ENCODE measurements at places on chromosomes 1 and 21.

DNA sequence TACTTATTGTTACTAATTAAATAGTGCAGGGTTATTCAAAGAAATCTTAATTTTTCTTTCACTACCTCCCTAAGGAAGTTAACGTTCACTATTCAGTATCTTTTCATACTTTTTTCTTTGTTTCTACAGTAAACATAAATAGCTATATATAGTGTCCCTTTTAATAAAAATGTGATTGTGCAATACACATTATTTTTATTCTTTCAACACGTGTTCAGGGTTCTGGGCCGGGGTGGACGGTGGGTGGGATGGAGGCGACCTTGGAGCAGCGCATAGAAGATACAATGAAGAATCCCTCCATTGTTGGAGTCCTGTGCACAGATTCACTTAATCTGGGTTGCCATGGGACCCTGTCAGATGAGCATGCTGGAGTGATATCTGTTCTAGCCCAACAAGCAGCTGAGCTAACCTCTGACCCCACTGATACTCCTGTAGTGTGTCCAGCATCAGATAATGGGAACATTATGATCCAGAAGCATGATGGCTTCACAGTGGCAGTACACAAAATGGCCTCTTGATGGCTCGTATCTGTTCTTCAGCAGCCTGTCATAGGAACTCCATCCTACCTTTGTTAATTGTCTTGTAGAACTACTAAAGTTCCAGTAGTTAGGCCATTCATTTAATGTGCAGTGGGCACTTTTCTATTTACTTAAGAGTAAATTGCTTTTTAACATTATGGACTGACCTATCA lies 155.9 kb upstream of the L1TD1 start:
- DNase-seq: no peak

- peak; percentile 73 for DNase-seq
Observed at GRCh38 chr1:18354612-18355011, 126.1 kb upstream of the KLHDC7A start.

GRCh38 chr1:67460676-67461500 lies 30.7 kb upstream of the SERBP1 start:
- DNase-seq: no peak

- DNase-seq: no peak
Observed at GRCh38 chr1:109255678-109256077, 6.3 kb downstream of the CELSR2 start.

GRCh38 chr1:53769780-53770179 lies 30.8 kb upstream of the GLIS1 start:
- no peak for DNase-seq

GRCh38 chr1:31617916-31618746 lies 642 bp downstream of the HCRTR1 start:
- DNase-seq: no peak

DNA sequence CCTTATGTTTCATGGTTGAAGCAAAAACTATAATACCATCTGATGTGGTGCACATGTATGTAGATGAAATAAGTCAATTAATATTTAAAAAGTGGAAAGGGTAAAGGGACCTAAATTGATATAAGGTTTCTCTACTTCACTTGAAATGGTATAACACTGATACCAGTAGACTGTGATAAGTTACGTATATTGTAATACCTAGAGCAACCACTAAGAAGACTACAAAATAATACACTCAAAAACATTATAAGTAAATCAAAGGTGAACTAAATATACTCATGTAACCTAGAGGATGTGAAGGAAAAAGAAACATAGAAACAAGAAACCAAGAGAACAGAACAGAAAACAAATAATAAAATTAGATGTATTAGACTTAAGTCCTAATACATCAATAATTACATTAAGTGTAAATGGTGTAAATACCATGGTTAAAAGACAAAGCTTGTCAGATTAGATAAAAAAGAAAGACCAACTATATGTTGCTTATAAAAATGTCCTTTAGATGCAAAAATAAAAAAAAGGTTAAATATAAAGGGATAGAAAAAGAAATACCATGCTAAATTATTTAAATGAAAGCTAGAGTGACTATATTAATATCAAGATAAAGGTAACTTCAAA lies 118.8 kb downstream of the LRRC7 start:
- no peak for DNase-seq

GRCh38 chr1:223825767-223826748 lies 19.7 kb downstream of the TP53BP2 start:
- DNase-seq: no peak

GRCh38 chr1:96222701-96223100 lies 498.9 kb upstream of the PTBP2 start:
- no peak for DNase-seq

DNA sequence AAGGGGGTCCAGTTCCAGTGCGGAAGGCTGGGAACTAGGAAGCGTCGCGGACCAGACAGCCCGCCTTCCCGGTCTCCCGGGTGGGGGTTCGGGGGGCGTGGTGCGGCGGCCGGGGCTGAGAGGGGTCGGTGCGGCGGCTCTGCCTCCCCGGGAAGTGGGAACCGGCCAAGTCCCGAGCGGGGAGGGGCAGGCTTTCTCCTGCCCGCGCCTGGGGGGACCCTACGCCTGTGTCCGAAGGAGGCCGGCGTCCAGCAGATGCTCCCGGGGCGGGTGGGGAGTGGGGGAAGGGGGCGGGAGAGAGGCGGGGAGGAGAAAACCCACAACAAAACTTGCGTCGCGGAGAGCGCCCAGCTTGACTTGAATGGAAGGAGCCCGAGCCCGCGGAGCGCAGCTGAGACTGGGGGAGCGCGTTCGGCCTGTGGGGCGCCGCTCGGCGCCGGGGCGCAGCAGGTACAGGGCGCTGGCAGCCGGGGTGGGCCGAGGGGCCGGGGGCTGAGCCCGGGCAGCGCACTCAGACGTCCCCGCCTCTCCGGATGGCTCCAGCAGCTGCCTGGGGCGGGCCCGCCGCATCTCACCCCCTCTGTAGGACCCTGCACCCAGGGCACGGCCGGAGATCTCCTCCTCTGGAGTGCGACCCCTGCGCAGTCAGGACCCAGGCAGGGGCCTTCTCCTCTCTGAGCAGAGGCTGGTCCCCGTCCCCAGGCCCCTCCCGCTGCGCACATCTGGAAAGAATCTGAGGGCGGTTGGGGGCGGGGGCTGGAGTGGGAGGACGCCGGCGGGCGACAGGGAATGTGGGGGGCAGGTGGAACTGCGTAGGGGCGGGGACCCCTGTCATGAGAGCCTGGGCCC lies at the start of gene PODN:
TSS of gene PODN (plus strand) at position 355 of the 849 bp plus-strand sequence. CDS start 7,643 bp downstream, outside the sequence.
- no peak for DNase-seq

DNA sequence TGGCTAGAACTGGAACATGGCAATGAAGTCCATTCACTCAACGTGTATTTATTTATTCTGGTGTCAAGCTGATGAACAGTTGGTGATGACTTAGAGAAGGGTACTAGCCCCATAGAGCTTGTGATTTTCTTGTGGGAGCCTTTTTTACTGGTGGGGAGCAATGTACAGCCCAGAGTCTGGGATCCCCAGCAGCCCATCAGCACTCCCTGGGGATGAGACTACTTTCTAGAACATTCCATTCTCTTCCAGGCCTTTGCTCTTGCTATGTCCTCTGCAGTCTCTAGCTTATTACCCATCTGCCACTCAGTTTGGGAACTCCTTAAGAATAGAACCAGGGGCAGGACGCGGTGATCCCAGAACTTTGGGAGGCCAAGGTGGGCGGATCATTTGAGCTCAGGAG lies 11.6 kb downstream of the SLC2A1 start:
- DNase-seq: no peak

GRCh38 chr1:41545996-41546832 lies 61.7 kb upstream of the EDN2 start:
- no peak for DNase-seq

- no peak for DNase-seq
Observed at GRCh38 chr1:98991127-98992012, 13.3 kb downstream of the PLPPR5 start.

DNA sequence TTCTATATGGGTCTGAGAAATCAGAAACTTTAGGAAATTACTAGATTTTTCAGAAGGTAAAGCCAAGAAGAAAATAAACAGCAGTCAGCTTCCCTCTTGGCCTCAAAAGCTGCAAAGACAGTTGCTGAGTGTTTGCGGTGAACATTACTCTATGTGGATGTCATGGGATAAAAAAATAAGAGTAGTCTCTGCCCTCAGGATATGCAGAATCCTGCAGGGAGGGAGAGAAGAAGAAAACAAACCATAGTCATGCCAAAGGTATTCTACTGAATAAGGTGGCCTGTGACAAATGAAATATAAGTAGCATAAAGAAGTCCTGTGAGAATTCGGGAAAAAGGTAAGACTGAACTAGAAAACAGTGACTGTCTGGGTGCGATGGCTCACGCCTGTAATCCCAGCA lies 19.0 kb downstream of the YARS1 start:
- DNase-seq: no peak

DNA sequence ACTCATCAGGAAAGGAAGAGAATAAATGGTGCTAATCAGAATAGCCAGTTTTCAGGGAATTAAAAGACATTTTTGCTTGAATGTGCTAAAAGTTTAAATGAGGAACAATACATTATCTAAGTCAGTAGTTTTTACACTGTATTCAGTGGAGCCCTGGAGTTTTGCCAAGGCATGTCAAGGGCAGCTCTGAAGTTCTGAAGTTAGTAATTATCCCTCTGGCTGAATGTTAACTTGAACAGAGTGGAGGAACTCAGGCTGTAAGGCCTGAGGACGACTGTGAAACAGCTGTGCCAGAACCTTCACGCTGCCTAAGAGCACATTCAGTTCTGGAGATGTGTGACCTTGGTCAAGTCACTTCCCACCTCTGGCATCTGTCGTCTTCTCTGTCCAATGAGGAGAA lies 68.1 kb downstream of the EDEM3 start:
- no peak for DNase-seq

DNA sequence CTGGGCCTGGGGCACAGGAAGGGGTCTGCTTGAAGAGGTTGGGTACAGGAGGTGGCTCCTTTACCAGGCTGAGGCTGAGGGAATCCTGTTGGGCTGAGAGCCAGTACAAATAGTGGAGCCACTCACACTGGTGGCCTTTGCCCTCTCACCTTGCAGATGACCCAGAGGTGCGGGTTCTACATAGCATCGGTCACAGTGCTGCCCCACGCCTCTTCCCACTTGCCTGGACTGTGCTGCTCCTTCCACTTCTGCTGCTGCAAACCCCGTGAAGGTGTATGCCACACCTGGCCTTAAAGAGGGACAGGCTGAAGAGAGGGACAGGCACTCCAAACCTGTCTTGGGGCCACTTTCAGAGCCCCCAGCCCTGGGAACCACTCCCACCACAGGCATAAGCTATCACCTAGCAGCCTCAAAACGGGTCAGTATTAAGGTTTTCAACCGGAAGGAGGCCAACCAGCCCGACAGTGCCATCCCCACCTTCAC lies 1.8 kb upstream of the SLC50A1 start:
- DNase-seq: no peak

GRCh38 chr1:33899746-33900145 lies 35.9 kb downstream of the HMGB4 start:
- DNase-seq: no peak

DNA sequence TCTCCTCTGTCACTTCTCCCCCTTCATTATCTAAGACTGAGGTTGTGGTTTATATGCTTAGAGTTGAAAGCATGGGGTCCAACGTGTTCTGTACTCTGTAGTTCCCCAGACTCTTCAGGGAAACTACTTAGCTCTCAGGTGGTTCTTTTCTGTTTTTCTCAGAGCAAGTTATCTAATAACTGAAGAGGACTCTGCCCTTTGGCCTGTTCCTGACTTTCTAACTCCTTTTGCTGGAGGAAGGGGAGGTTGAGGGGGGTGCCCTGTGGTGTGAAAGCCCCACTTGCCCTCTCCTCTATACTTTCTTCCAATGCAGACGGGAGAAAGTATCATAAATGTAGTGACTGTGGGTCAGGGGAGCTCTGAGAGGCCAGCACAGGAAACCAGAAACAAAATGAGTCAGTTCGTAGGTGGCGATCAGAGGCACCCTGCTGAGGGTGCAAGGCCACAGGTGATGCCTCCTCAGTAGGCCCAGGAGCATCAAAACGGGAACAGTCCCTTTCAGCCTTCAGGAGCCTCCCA lies 5.0 kb downstream of the SLC25A44 start:
- DNase-seq: no peak

- DNase-seq: no peak
Observed at GRCh38 chr1:36456391-36456928, 6.2 kb upstream of the OSCP1 start.

- no peak for DNase-seq
Observed at GRCh38 chr21:46388206-46388880, 64.4 kb downstream of the PCNT start.

- DNase-seq: no peak
Observed at GRCh38 chr1:25795946-25796810, 3.8 kb upstream of the SELENON start.

DNA sequence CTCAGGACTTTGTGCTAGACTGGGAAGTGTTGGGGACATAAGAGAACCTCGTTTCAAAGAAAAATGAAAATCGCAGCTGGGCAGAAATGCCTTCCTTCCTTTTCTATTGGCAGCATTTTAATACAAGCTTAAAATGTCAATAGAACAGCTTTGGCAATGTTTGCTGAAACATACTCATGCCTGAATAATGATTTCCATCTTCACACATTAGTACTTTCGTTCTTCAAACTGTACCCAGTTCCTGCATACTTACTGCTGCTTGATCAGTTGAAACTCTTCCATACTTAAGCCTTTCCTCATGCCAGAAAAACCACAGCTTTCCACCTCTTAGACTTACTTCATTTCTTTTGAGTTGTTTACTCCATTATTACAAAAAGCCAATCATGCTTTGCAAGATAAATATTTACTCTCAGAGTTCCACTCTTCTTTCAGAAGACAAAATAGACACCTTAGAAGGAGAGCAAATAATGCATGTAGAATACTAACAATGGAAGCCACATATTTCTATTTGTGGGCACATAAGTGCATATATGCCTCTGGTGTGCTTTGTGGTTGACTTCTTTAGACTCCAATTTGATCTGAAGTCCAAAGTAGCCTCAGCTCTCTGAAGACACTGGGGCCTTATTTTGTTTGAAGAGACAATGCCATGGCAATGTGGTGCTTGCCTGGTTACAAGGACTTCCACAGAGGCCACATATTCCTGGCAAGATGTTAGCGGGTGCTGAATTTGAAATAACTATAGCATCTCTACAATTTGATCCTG lies 22.7 kb upstream of the CD55 start:
- DNase-seq: no peak

- no peak for DNase-seq
Observed at GRCh38 chr1:171344473-171344820, 30.5 kb downstream of the FMO4 start.

DNA sequence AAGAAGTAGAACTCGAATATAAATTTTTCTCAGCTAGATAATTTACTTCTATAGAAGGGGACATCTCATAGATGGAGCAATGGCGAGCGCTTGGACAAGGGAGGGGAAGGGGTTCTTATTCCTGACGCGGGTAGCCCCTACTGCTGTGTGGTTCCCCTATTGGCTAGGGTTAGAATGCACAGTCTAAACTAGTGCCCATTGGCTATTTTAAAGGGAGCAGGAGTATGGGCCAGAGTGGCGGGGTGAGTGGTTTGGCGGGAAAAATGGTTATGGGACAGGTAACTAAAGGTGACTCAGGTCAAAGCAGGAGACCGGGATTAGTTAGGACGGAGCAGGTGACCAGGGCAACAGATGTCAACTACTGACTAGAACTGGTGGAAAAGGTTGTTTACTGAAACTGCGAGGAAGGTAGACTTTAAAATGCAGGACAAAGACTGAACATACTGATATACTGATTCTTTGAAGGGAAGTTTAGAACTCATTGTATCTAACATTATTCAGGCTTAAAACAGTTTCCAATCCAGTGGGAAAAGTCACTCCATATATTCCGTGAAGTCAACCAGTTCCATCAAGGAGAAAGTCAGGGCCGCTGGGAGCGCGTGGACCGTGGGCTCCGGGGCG lies 940 bp upstream of the ATAD3A start:
- peak; percentile 37 for DNase-seq

Measured in NCI-H748 treated with DMSO at 0.1 percent for 48 hours (cell line).